ENCODE measurements at places on chromosomes 5 and 9.

GRCh38 chr9:111147041-111147440 is 108.8 kb upstream of the LPAR1 start:
- no peak for DNase-seq

- peak; percentile 86 for DNase-seq
These were observed 543 bp downstream of the MTMR12 start for GRCh38 chr5:32312197-32312594.

GRCh38 chr9:113156880-113157279 is 6.1 kb downstream of the SLC31A2 start:
- no peak for DNase-seq

DNA sequence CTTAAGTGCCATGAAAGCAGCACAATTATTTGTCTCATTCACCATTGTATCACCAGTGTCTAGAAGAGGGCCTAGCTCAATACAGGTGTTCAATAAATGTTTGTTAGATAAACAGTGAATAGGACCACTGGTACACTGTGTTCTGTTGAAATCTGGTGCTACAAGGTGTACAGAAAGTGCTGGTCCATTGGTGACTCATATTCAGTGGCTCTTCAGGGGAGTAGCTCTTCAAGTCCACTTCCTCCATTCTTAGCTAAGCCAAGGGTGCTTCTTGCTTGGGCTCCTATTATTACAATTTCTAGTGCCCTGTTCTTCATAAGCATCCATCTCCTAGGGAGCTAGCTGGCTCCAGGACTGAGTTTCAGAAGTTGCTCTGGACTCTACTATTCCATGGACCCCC is 6.4 kb upstream of the FCHO2 start:
- no peak for DNase-seq

- no peak for DNase-seq
These were observed 47.2 kb upstream of the FBXL7 start for GRCh38 chr5:15452781-15453180.

GRCh38 chr9:21171351-21171750 is 4.9 kb upstream of the IFNA21 start:
- DNase-seq, result no peak

- DNase-seq, result no peak
These were observed 68.3 kb downstream of the PPIP5K2 start for GRCh38 chr5:103188436-103188835.

- no peak for DNase-seq
These were observed 8.6 kb upstream of the PRRC2B start for GRCh38 chr9:131385296-131385695.

DNA sequence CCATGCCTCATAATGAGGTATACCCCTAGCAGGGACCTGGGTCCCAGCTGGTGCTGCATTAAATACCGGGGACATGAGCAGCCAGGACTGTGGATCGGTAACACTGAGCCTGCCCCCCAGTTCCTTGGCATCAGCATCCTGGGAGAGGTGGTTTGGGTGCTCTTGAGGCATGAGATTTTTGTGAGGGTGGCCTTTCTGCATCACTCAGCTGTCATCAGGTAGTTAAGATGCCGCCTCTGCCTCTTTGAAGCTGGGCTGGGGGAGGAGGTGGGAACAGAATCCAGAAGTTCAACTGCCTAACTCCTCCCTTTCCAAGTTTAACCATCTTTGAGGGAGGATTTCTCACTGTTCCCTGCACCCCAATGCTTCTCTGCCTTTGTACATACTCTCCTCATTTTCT is 112.7 kb downstream of the PDZD2 start:
- no peak for DNase-seq

DNA sequence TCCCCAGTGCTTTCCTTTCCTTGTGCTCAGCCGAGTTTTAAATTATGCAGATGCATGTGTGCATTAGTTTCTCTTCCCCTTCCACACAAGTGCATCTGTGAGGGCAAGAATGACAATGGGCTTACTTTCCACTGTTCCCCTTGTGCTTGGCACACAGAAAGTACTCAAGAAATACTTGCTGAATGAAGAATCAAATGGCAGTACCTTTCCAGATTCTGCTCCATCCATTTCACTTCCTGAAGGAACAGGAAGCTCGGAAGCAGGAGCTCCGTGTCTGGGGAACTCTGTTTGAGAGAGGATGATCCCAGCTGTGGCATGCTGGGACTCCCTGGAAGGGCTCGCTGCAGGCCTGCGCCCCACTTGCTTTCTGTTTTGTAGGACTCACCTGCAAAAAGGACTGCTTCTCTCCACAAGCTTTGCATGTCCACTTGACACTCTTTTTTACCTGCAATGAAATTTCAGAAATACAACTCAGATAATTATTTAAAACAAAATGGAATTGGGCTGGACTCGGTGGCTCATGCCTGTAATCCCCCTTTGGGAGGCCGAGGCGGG is 5.5 kb downstream of the MRNIP start:
- DNase-seq, result no peak

DNA sequence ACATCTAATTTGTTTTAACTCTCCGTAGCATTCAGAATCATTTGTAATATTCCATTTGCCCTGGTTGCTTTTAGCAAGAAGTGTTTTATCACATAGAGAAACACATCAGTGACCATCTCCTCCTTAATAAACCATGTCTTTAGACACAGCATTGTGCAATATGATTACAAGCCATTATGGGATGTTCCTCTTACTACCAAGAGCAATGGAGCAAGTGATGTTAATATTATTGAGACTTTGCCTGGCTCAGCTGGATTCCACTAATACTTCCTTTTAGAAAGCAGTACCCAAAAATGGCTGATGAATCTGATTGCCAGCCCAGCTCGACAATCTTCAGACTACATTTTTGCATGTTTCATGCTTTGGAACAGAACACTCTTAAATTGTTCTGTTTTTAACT is 364.2 kb downstream of the OSTF1 start:
- no peak for DNase-seq

DNA sequence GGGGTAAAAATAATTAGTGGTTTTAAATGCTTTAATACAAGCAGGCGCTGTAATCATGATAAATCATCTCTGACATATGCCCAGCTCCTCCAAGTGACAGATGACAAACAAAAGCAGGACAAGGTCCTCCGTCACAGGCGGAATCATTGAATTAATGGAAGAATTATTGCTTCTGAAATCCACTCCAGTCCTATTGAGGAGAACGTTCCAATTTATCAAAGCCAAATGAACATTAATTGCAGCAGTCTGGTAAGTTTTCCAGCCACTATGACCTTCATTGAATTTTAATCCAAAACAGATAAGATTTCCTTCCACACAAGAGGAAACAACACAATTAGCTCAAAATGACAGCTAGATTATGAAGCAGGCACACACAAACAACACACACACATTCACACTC is 136.8 kb downstream of the ASTN2 start:
- peak; percentile 56 for DNase-seq

DNA sequence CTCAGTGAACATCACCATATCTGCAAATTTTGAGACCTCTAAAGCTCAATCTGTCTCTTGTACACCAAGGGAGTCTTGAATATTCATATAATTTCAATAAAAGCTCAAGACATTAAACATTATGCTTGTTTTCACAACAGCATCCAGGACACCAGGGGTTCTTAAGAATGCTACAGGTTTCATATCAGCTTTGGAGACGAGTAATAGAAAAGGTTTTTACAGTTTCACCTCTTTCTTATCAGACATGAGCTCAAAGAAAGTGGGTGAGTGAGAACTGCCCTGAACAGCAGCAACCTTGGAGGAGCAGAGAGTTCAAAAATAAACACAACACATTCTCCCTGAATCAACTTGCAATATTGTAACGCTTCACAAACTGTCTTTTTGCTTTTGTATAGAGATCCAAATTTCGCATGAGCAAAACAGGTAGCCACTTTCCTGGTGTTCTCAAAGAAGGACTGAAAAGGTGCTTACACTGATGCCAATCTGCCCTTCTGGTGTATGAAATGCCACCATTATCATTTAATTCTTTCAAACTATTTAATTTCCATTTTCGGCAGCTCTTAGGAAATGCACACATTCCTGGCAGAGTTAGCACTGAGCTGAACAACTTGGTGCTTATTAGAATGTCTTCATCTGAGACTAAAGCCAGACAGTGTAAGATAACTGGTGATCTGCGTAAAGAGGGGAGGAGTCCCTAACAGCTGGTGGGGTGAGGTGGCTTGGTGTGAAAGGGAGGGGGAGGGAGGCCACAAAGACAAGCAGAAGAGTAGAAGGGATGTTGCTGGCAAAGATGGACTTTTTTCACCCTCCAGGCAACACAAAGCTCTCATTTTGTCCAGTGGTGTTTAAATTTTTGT is 535.3 kb downstream of the PDE4D start:
- DNase-seq, result peak; percentile 66

- no peak for DNase-seq
These were observed 31.0 kb upstream of the GNA14 start for GRCh38 chr9:77679088-77679487.

- DNase-seq, result no peak
These were observed 37.8 kb upstream of the ANKRD34B start for GRCh38 chr5:80607832-80608231.

GRCh38 chr5:74624931-74625505 is 15.5 kb downstream of the ENC1 start:
- peak; percentile 2 for DNase-seq

- no peak for DNase-seq
These were observed 8.3 kb downstream of the CRB2 start for GRCh38 chr9:123364241-123364824.

- DNase-seq, result peak; percentile 64
These were observed 58.2 kb upstream of the GGTA1 start for GRCh38 chr9:121557581-121558447.

- DNase-seq, result peak; percentile 77
These were observed 5.7 kb downstream of the WHRN start for GRCh38 chr9:114499528-114499927.

DNA sequence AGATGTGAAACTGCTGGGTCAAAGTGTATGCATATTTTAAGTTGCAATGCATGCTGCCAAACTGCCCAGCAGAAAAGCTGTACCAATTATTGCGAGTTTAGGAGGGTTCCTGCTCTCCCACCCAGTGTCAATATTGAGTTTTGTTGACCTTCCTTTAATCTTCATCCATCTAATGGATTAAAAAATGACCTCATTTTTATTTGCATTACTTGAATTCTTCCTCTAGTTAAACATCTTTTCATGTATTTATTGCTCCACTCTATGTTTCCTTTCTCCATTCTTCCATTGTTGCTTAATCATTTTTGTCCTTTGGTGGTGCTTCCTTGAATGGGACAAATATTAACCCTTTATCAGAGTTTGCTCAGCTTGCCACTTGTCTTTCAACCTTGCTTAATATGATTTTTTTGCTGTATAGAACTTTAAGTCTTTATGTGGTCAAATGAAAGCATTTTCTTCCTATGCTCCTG is 32.4 kb downstream of the TLE1 start:
- DNase-seq, result no peak

GRCh38 chr9:33472881-33473615 is 676 bp downstream of the NOL6 start:
- DNase-seq, result no peak

- no peak for DNase-seq
These were observed 9.4 kb upstream of the SPATA31D1 start for GRCh38 chr9:81979196-81979595.

- DNase-seq, result no peak
These were observed 38.2 kb downstream of the ENTREP1 start for GRCh38 chr9:69363191-69363590.

- DNase-seq, result no peak
These were observed 49.6 kb downstream of the ZFR start for GRCh38 chr5:32394981-32395380.

- DNase-seq, result no peak
These were observed 153.6 kb downstream of the MSX2 start for GRCh38 chr5:174877987-174878386.

- no peak for DNase-seq
These were observed 389.2 kb upstream of the NUDT12 start for GRCh38 chr5:103951776-103952175.
